Prostate gland (tissue), 2 donors: ENCODE measurements at places on chromosomes 6 and 20. TPM values are rescaled to one million over a fixed set of nuclear protein-coding genes. Genes with fewer than 3 reads are reported as not detected.

GRCh38 chr6:32889533-32889932 lies 35.5 kb downstream of the PSMB9 start:
- no peak overlapping the region for H3K4me3 ChIP-seq
- no peak overlapping the region for H3K27ac ChIP-seq
- no peak for DNase-seq
- no peaks in the 10 kb centered on the region for H3K27me3 ChIP-seq
- H3K36me3 ChIP-seq: no peaks in the 10 kb centered on the region
- H3K4me1 ChIP-seq: no peaks in the 10 kb centered on the region

Gene OPRM1
- not detected for total RNA-seq

Gene RAET1G
- total RNA-seq: not detected

Gene MLN
- total RNA-seq: not detected

Gene HLA-DQB1
- total RNA-seq: 1.0 TPM

DNA sequence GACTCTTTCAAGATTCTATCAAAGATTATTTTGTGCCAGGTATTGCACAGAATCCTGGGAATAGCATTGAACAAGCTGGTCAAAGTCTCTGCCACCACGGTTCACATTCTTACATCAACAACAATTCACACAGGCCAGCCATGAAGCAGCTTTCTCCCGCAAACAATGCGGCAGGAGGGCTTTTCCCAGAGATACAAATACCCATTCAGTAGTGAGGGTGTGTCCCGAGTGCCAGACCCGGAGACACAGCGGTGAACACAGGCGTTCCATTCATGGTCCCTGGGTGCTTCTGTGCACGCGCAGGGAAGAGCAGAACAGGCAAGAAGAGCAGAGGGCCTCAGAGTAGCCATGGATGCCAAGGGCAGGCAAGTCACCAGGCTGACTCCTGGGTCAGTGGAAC lies 83.3 kb upstream of the PDE10A start:
- DNase-seq: no peak
- H3K27me3 ChIP-seq: no peaks in the 10 kb centered on the region
- no peaks in the 10 kb centered on the region for H3K36me3 ChIP-seq
- no peak overlapping the region for H3K4me3 ChIP-seq

DNA sequence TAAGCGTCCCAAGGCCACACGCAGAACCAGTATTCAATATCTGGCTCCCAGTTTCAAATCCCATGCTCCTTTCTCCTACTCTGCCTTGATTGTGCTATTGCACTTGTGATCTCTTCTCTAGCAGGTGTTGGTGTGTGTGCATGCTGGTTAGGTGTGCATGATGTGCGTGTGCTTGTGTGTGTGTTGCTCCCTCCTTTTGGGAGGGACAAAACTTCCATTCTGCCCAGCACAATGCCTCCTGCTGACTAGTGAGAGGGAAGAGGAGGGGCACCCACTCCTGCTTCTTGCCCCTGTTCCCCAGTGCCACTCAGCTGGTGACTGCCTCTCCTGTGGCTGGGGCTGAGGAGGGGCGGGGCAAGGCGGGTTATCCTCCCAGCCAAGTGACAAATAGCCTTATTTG lies 19.7 kb downstream of the CD40 start:
- DNase-seq: no peak
- no peak overlapping the region for H3K4me3 ChIP-seq
- no peak overlapping the region for H3K27ac ChIP-seq

- H3K36me3 ChIP-seq: no peaks in the 10 kb centered on the region
- no peak overlapping the region for H3K4me3 ChIP-seq
These were observed 24.0 kb upstream of the SERINC1 start for GRCh38 chr6:122495612-122496011.

Gene TRIM15
- total RNA-seq: not detected

DNA sequence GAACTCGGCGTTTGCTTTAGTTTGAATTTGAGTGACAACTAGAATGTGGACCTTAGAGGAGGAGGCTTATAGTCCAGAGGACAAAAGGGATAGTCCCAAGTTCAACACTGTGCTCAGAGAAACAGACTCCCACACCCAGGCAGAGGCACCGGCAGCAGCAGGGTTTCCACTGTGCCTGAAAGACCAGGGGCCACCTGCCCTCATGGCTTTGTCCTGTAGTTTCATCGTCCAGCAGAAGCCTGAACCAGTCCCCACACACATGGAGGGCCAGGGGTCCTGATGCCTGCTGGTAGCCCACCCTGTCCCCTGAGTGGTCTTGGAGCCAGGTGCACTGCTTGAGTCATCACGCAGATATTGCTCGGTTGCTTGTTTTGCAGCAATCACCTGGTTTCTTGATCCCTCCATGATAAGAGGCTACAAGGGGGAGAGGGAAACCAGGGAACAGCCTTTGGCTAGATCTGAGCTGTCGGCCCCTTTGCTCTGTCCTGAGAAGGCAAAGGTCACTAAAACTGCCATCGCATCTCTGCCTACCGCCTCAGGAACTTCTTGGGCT lies 7.2 kb upstream of the ACSS1 start:
- no peak overlapping the region for H3K4me3 ChIP-seq
- no peaks in the 10 kb centered on the region for H3K36me3 ChIP-seq
- H3K27ac ChIP-seq: no peak overlapping the region
- H3K4me1 ChIP-seq: no peaks in the 10 kb centered on the region
- DNase-seq: no peak

- H3K4me1 ChIP-seq: no peaks in the 10 kb centered on the region
These were observed 32.5 kb downstream of the NT5E start for GRCh38 chr6:85482206-85482904.

DNA sequence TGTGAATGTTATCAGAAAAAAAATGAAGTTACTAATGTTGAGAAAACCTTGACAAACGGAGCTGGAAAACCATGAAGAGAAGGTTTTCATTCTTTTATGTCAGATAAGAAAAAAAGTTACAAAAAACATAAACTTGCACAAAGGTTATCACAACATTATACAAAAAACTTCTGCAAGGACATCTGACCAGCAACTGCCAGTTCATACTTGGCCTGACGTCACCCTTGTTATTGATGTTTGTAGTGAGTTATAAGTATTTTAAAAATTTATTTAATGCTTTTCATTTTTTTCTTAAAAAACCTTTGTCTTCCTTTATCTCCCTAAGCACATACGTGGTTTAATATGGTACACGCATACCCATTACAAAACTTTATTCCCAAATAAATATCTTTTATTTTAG lies 16.3 kb downstream of the GSTA3 start:
- DNase-seq: no peak
- no peak overlapping the region for H3K4me3 ChIP-seq
- no peaks in the 10 kb centered on the region for H3K36me3 ChIP-seq

Gene OR2H1
- not detected for total RNA-seq

DNA sequence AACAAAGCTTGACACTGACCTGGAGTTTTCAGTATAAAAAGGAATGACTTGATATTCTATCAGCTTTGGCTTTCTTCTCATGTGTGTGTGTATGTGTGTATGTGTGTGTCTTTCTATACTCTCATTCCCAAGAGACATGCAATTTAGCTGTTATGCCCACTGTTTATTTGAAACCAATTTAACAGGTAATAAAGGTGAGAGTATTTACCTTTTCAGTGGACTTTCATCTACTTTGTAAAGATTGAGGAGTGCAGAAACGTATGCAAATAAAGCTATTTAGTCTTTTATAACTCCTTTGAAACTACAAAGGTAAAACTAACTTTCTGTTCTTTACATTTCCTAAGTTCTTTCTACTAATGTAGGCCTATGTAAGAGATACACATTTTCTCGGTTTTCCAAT lies 103.5 kb upstream of the HS3ST5 start:
- H3K27me3 ChIP-seq: no peaks in the 10 kb centered on the region
- no peaks in the 10 kb centered on the region for H3K36me3 ChIP-seq
- no peaks in the 10 kb centered on the region for H3K4me1 ChIP-seq
- H3K27ac ChIP-seq: no peak overlapping the region

Gene RAET1L
- not detected for total RNA-seq

- H3K4me1 ChIP-seq: peaks cover 8% of the 10 kb centered on the region
- no peak overlapping the region for H3K27ac ChIP-seq
- no peak overlapping the region for H3K4me3 ChIP-seq
These were observed 139.8 kb downstream of the LY86 start for GRCh38 chr6:6728169-6728941.

Gene APOM
- 1.6 TPM for total RNA-seq

DNA sequence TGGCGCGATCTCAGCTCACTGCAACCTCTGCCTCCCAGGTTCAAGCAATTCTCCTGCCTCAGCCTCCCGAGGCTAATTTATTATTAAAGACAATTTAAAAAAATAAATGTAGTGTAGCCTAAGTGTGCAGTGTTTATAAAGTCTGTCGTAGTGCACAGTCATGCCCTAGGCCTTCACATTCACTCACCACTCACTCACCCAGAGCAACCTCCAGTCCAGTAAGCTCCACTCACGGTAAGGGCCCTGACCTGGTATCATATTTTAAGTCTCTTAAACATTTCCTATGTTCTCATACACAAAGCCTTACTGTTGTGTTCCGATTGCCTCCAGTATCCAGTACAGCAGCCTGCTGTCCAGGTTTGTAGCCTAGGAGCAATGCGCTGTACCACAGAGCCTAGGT lies 168.2 kb upstream of the FOXQ1 start:
- no peak overlapping the region for H3K27ac ChIP-seq
- H3K27me3 ChIP-seq: peaks cover 2% of the 10 kb centered on the region
- no peak overlapping the region for H3K4me3 ChIP-seq
- H3K4me1 ChIP-seq: no peaks in the 10 kb centered on the region
- H3K36me3 ChIP-seq: no peaks in the 10 kb centered on the region
- DNase-seq: no peak

DNA sequence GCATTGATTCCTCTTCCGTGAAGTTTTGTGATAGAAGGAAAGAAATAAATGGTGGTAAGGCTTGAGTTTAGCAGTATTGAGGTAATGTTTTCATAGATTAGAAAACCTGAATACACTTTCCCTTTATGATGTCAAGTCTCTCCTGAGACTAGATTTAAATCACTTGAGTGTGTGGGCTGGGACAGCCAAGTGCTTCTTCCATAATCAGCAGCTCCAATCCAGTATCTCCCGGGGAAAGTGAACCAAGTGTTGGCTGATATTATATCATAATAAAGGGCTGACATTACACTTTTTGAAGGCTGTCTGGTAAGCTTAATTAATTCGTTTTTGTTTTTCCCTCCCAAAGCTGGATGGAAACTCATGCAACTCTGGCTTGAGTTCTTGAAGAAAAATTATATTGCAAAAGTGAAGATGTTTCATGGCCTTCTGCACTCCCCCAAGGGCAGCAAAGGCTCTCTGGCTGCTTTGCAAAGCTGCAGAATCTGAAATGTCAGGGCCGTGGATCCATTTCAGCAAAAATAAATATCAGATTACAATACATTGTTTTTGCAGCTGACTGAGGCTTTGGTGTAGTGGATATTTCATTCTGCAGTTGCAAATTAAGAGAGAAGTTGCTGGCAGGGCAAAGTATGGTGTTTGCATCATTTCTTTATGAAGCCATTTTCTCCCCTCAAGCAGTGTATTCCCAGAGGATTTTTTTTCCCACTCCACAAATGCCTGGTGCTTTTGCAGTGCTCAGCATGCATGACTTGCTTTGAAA lies 101.2 kb downstream of the MKKS start:
- H3K4me3 ChIP-seq: no peak overlapping the region
- H3K27ac ChIP-seq: no peak overlapping the region
- H3K27me3 ChIP-seq: no peaks in the 10 kb centered on the region
- H3K4me1 ChIP-seq: no peaks in the 10 kb centered on the region
- H3K36me3 ChIP-seq: no peaks in the 10 kb centered on the region

Gene SIRPG
- 0.32 TPM for total RNA-seq

Gene CPNE5
- total RNA-seq: 3.9 TPM

Gene RAB32
- total RNA-seq: 26.2 TPM

Gene SLC17A9
- total RNA-seq: 3.5 TPM

Gene TRAPPC3L
- total RNA-seq: not detected

- H3K27ac ChIP-seq: no peak overlapping the region
- no peak overlapping the region for H3K4me3 ChIP-seq
- H3K4me1 ChIP-seq: no peaks in the 10 kb centered on the region
- H3K27me3 ChIP-seq: no peaks in the 10 kb centered on the region
These were observed 129.8 kb upstream of the EDN1 start for GRCh38 chr6:12160326-12160725.

GRCh38 chr6:145143379-145143778 lies 591.9 kb downstream of the EPM2A start:
- H3K36me3 ChIP-seq: no peaks in the 10 kb centered on the region
- H3K4me3 ChIP-seq: no peak overlapping the region
- DNase-seq: no peak
- no peaks in the 10 kb centered on the region for H3K27me3 ChIP-seq
- no peak overlapping the region for H3K27ac ChIP-seq

DNA sequence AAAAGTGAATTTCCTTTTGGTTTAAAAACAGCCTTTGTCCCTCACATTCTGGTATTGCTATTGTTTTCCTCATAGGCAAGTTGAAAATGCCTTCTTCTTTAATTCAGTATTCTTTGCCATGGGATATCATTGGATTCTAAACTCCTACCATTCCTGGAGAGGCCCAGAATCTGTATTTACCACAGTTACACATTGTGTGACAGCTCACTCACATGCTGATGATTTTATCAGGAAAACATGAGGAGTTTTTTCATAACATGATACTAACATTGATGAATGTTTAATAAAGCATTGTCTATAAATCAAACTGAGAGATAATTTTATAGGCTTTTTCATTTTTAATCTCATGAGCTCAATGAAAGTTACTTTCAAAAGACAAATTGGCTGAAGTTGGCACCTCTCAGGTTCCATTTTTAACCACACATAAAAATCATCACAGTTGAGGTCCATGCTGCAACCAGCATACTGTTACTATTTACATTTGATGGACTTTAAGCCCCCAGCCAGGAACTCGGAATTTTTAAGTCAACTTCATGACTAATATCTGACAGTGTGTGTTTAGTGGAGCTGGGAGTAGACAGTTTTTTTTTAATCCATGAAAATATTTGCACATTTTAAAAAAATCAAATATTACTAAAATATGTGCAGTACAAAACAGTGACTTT lies 82.8 kb downstream of the FAM83B start:
- H3K27ac ChIP-seq: no peak overlapping the region
- no peak overlapping the region for H3K4me3 ChIP-seq
- no peak for DNase-seq
- H3K36me3 ChIP-seq: no peaks in the 10 kb centered on the region

Gene DPPA5
- total RNA-seq: not detected

DNA sequence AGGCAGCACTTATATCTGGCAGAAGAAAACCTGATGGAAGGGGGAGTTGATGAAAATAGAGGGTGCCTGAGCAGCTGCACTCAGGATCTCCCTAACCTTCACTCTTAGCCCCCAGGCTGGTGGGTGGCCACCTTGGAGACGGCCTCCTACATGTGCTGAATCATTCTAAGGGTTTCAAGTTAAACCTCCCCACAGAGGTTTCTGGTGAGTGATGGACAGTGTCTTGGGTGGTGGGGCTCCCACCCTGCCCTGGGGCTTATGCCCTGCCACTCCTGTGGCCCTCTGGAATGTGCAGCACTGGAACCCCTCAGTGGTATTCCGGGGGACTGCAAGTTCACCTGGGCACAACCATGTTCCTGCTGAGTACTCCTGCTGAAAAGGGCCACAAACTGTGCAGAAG lies 357.2 kb downstream of the CD83 start:
- H3K27ac ChIP-seq: no peak overlapping the region
- no peaks in the 10 kb centered on the region for H3K4me1 ChIP-seq
- H3K36me3 ChIP-seq: no peaks in the 10 kb centered on the region
- no peak for DNase-seq
